NCI-H2171 treated with DMSO at 0.1 percent for 48 hours (cell line): ENCODE measurements at places on chromosomes 3 and 15.

DNA sequence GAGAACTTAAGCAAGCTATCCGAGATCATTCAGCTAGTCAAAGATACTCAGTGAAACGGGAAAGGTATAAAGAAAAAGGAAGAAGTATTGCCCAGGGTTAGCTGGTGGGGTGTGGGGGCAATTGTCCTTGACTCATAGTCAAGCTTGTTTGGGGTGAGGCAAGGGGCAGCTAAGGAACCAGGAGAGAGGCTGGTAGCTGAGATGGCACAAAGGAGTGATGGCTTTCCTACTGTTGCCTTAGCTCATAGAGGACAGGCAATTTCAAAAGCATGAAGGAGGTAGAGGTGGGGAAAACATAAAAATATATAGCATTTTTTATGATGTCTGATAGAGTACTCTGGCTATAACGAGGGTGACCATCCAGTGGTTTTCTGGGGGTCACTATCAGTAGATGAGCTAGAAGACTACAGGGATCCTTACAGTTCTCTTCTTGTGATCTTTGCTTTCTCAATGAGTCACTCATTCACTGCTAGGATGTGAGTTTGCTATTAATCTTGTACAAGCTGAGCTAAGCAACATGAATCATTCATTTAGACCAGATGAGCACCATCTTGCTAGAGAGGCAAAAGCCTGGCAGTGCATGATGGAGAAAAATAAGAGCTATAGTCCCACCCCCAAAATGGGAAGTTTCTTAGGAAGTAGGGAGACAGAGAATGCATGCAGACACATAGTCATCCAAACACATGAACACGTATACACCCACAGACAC lies 207.1 kb upstream of the PFN2 start:
- no peak for DNase-seq

GRCh38 chr15:29670266-29670665 lies 152.0 kb downstream of the TJP1 start:
- DNase-seq: no peak

- DNase-seq: no peak
Observed at GRCh38 chr3:81580355-81580754, 181.1 kb downstream of the GBE1 start.

GRCh38 chr3:16399473-16399872 lies 114.0 kb downstream of the RFTN1 start:
- peak; percentile 77 for DNase-seq

DNA sequence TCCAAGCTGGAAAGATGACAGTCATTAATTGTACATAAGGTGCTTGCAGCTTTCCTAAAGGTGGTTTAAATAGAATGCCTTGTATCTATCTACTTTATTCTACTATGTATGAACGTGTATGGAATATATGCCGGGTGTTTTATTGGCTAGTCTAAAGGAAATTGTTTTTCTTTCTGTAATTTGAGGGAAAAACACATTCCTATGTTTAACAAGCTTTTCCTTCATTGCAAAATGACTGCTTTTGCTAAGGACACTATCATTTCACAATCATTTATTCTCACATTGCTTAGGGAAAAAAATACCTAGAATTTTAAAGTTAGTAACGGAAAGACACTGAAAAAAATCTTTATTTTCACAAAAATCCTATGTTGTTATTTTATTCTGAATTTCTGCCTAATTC lies 141.7 kb downstream of the WDR76 start:
- no peak for DNase-seq

DNA sequence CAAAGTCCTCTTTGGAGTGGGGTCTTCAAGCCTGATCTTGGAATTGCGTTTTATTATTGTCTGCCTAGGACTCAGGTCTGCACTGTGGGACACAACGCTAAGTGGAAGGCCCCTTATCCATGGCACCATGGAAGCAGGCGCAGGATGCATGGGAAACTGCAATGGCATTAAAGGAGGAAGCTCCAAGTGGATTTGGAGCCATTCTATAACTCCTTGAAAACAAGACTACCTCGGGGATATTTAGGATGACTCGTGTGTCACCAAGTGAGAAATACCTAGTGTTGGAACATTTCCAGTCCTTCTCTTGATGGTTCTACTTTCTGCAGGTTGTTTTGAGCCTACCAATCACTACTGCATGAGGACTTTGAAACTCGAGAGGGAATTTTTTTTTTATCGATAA lies 126.6 kb upstream of the ZBED2 start:
- DNase-seq: no peak

GRCh38 chr3:31439890-31440750 lies 92.6 kb upstream of the STT3B start:
- no peak for DNase-seq

- DNase-seq: no peak
Observed at GRCh38 chr3:88385090-88385489, 235.3 kb downstream of the C3orf38 start.

GRCh38 chr3:153078826-153079225 lies 83.2 kb upstream of the RAP2B start:
- no peak for DNase-seq

- DNase-seq: no peak
Observed at GRCh38 chr3:10116138-10116460, 624 bp downstream of the BRK1 start.

- DNase-seq: peak; percentile 99
Observed at GRCh38 chr15:66153549-66154415, 99.8 kb downstream of the MEGF11 start.

DNA sequence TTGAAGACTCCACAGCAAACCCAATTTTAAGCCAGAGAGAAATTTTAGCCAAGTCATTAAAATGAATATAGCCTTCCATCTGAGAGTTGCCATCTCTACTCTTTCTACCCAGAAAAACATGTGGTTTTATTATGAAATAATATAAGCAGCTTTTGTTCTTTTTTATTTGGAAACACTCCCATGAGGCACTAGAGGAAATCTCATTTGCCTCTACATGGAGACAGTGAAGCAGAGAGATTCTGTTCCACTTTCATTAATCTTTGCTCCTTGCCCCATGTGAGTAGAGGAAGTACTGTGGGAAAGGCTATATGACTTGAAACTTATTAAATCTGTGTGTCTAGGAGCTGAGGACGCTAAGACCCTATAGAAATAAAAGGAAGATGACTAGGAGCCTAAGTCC lies 111.1 kb downstream of the P3H2 start:
- DNase-seq: no peak
